Articular chondrocyte of knee joint (primary cell): ENCODE measurements at places on chromosomes 2 and 18. TPM values are rescaled to one million over a fixed set of nuclear protein-coding genes. Genes with fewer than 3 reads are reported as not detected.

The MAT2A gene
- 247 and 327 TPM in 2 replicates for total RNA-seq

The AUP1 gene
- total RNA-seq, result 60.6 and 64.5 TPM in 2 replicates

The ANKRD30B gene
- under 0.01 TPM in 1 of 2 replicates, not detected in the other for total RNA-seq

The CCT7 gene
- 186 and 191 TPM in 2 replicates for total RNA-seq

The SCN9A gene
- total RNA-seq, result under 0.01 TPM in 1 of 2 replicates, not detected in the other
